ENCODE measurements at places on chromosomes 11 and 22.

DNA sequence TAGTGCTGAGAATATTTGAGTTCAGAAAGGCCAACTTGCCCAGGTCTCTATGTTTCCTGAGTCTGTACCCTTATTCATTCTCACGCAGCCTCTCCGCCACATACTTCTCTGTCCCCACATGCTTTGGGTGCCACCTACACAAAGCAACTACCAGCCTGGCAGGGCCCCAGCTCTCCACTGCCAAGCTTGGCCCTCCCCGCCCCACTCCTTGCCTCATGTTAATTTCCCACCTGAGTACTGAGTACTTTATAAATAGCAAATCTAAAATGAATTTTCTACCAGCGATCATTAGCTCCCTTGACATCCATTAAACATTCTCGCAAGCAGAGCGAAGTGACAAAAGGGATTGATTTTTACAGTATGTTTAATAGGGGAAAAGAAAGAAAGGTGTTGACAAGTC is 20.8 kb downstream of the NTM start:
- H3K4me3 ChIP-seq, result no peak overlapping the region
- no peaks in the 10 kb centered on the region for H3K36me3 ChIP-seq
- H3K4me1 ChIP-seq, result no peaks in the 10 kb centered on the region
- DNase-seq, result no peak
- peaks cover 13% of the 10 kb centered on the region for H3K27me3 ChIP-seq
- H3K27ac ChIP-seq, result no peak overlapping the region

GRCh38 chr11:117898059-117898458 is 21.6 kb upstream of the FXYD6 start:
- no peak overlapping the region for H3K27ac ChIP-seq
- H3K27me3 ChIP-seq, result no peaks in the 10 kb centered on the region
- H3K36me3 ChIP-seq, result no peaks in the 10 kb centered on the region
- H3K4me3 ChIP-seq, result no peak overlapping the region
- no peaks in the 10 kb centered on the region for H3K4me1 ChIP-seq
- DNase-seq, result no peak

DNA sequence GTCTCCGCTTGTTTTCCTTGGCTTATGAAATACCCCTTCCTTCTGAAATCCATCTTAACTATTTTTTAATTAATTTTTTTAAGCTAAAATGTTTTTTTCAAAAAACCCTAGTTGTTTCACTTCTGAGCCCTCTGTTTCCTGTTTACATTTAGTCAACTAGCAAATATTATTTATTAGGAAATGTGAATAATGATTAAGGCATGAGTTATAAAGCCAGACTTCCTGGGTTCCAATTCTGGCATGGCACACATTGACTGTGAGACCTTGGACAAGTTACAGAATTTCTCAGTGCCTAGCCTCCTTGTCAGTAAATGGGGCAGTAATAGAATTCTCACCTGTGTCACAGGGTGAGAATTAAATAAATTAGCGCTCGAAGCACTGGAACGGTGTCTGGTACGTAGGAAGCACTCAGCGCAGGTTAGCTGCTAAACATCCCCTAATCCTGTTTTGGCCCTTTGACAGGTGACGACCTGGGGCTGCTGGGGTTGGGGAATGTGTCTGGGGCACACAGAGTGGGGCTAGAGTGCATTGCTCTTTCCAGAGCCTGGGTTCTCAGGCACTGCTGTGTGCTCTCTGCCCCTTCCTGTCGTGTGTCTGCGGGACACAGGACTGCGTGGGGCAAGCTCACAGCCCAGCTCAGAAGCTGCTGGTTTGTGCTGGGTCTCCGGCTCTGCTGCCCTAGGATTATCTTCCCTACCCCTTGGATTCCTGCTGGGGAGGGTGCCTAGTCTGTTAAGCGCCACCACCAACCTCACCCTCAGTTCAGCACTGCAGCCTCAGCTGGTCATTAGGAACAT is 13.1 kb downstream of the PANX1 start:
- no peak for DNase-seq
- no peaks in the 10 kb centered on the region for H3K27me3 ChIP-seq
- no peak overlapping the region for H3K4me3 ChIP-seq
- no peak overlapping the region for H3K27ac ChIP-seq

DNA sequence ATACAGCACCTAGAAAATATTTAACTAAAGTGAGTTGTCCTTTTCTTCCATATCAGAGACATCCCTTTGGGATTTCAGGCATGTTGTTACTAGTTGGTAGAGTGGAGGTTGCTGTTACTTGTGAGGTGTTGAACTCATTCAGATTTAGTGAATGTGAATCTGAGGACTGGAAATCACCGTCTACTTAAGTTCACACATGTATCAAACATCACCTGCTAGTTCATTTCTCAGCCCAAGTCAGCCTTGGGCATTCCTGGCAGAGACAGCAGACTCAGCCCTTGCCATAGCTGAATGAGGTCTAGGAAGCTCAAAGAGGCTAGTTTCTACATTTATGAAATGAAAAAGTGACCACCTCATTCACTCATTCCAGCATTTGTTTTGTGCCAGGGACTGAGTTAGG is 9.7 kb downstream of the KDELR3 start:
- H3K27me3 ChIP-seq, result peaks cover 3% of the 10 kb centered on the region
- no peaks in the 10 kb centered on the region for H3K4me1 ChIP-seq
- H3K36me3 ChIP-seq, result peaks cover 15% of the 10 kb centered on the region

- H3K27ac ChIP-seq, result no peak overlapping the region
- no peaks in the 10 kb centered on the region for H3K27me3 ChIP-seq
- no peak for DNase-seq
- no peak overlapping the region for H3K4me3 ChIP-seq
- H3K36me3 ChIP-seq, result peaks cover 35% of the 10 kb centered on the region
These were observed 36.9 kb upstream of the RAB1B start for GRCh38 chr11:66231561-66231960.

GRCh38 chr11:22472306-22472705 is 134.1 kb downstream of the SLC17A6 start:
- H3K4me1 ChIP-seq, result no peaks in the 10 kb centered on the region
- no peak for DNase-seq
- no peak overlapping the region for H3K27ac ChIP-seq
- no peaks in the 10 kb centered on the region for H3K36me3 ChIP-seq
- no peaks in the 10 kb centered on the region for H3K27me3 ChIP-seq
- no peak overlapping the region for H3K4me3 ChIP-seq

GRCh38 chr22:47156352-47157092 is 394.1 kb downstream of the TBC1D22A start:
- H3K27ac ChIP-seq, result no peak overlapping the region
- H3K4me3 ChIP-seq, result no peak overlapping the region
- peaks cover 15% of the 10 kb centered on the region for H3K36me3 ChIP-seq
- no peaks in the 10 kb centered on the region for H3K4me1 ChIP-seq
- no peak for DNase-seq

DNA sequence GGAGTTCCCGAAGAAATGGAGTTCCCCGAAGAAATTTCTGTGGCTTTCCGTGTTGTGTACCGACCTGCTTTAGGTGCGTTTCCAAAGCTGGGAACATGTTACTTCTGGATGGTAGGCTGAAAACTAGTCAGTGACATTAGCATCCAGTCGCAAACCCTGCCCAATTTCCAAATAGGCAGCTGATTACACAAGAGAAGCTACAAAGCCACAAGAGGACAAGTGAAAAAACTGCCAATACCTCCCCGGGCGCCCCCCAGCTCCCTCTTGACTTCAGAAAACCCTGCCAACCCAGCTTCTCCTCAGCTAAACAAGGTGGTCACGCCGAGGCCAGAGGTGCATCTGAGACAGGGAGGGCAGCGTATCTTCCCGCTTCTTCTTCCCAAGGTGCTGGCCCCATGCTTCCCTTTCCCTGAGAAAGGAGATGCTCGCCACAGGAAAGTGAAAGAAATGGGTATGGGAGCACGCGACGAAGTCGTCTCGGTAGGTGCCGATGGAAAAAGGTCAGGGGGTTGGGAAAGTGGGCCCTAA is 551 bp downstream of the AGBL2 start:
- DNase-seq, result peak; percentile 28
- peak overlapping the region; percentile 61 for H3K4me3 ChIP-seq
- H3K36me3 ChIP-seq, result peaks cover 31% of the 10 kb centered on the region
- no peaks in the 10 kb centered on the region for H3K27me3 ChIP-seq

DNA sequence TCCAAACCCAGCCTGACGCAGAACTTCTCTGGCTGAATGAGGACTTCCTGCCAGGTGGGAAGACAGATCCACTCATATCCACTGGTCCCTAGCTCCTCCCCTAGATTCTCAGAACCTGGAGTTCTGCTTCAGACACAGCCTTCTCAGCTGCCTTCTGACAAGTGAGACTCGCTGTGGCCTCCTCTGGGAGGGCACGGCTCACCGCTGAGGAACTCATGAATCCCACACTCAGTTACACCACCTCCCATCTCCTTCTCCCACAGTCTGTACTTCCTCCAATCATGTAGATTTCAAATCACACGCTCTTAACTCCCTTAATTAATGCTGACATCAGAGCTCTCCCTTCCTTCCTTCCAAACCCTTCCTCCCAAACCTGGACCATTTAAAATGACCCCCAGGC is 86.4 kb upstream of the TMEM45B start:
- H3K4me3 ChIP-seq, result no peak overlapping the region
- H3K36me3 ChIP-seq, result no peaks in the 10 kb centered on the region
- H3K4me1 ChIP-seq, result no peaks in the 10 kb centered on the region
- no peak overlapping the region for H3K27ac ChIP-seq
- no peak for DNase-seq
- peaks cover 4% of the 10 kb centered on the region for H3K27me3 ChIP-seq

DNA sequence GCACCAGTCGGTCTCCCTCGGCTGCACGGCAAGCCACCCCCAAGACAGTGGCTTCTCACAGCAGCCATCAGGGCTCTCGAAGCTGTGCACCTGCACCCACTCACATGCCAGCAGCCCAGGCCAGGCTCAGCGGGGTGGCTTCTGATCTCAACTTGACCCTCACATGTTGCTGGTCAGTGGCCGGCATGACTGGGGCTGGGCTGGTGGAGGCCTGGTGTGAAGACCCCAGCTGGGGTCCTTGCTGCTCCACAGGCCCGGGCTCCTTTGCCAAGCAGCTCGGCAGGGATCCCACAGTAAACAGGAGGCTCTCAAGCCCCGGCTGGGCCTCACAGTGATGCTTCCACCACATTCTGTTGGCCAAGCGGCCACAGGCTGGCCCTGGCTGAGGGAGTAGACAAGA is 128.2 kb downstream of the BRD1 start:
- H3K27ac ChIP-seq, result no peak overlapping the region
- H3K4me1 ChIP-seq, result no peaks in the 10 kb centered on the region
- no peaks in the 10 kb centered on the region for H3K27me3 ChIP-seq
- no peak overlapping the region for H3K4me3 ChIP-seq
- H3K36me3 ChIP-seq, result no peaks in the 10 kb centered on the region
- DNase-seq, result no peak

Data from DND-41 (cell line).